ENCODE measurements at places on chromosomes 6 and 20.

DNA sequence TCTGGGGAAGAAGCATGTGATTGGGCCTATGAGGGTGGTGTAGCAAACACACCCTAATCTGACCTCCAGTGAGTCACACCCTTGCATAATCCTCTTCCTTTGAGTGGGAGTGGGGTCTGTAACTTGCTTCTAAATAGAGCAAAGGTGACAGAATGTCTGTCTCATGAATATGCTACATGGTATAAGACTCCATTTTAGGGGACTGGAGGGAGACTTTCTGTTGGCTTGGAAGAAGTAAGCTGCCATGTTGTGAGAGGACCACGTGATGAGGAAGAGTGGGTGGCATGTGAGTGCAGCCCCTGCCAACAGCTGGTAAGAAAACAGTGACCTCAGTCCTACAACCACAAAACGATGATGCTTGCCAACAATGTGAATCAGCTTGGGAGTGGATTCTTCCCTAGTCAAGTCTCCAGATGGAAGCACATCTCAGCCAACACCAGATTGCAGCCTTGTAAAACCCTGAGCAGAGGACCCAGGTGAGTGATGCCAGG, 3.7 kb downstream of the AK9 start:
- no peak for DNase-seq

DNA sequence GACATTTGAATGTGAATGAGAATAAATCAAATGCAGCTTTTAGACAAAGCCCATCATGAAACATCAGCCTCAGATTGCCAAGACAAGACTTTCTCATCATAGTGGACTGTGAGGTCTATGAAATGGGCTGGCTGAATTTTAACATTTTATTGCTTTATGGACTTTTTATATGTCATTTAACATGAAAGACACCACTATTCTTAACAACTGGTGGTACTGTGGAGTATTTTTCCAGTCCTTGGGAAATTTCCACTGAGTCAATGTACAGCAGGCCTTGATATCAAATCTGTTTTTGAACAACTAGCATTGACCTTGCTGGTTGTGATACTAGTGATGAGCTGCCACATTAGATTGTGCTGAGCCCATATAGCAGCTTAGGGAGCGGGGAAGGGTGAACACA, 326.6 kb upstream of the CITED2 start:
- no peak for DNase-seq

GRCh38 chr20:64109831-64110391, 2.5 kb upstream of the NPBWR2 start:
- DNase-seq, result no peak

DNA sequence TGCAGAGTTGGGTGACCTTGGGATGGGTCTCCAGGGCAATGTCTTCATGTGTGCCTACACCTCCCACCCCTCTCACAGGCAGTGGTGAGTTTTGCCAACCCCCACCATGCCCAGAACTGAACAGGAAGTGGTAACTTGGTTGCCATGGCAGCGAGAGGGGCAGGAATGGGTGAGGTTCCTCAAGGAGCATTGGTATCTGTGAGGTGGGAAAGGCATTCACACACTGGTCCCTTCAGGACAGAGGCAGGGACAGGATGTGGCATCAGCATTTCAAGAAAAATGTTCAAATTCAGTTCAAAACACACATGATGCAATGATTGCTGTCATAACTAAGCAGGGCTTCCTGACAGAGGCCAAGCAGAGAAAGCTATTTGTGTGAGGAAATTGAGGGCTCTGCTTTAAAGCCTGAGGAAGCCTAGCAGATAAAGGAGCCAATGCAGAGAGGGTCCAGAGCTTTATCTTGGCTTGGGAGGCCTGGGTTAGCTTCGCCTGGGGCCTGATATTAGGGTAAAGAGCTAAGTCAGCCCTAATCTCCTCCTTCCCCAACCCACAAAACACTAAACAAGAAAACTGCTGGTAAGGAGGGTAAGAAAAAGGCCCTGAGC, 551 bp downstream of the TREML2 start:
- no peak for DNase-seq

DNA sequence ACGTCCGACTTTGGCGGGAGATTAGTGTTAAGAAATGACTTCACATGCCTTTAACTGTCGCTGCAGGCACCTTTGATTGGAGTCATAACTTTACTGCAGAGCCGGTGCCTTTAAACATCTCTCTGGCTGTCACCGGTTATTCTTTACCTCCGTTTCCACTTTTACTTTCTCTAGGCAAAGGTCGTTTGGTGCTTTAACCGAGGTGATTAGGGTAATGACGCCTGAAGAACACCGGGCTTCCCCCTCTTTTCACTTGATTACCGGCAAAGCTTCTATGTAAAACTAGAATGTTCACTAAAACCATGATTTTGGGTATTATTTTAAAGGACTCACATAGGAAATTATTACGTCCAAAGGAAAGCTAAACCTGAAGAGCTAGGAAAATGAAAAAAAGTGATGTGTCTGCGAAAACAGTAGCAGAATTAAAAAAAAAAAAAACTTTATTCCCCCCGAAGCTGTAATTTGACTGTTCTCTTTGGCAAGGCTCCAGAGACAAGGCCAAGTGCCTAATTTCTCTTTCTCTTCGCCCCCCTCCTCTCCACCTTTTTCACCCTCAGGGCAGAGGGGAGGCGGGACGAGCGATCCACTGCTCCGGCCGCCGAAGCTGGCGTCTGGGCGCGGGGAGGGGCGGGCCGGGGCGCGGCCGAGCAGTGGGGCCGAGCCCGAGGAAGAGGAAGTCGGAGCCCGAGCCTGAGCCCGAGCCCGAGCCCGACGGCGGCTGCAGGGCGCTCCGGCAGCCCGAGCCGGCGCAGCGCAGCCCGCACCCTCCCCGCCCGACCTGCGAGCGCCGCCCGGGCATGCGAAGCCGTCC, at the start of gene PLEKHG1:
Gene PLEKHG1, plus strand, starts transcription at position 687 of the 811 bp plus-strand sequence. CDS start 133,797 bp downstream, outside the sequence.
- DNase-seq, result peak; percentile 10

GRCh38 chr20:24795436-24795835, 153.6 kb upstream of the CST7 start:
- no peak for DNase-seq

GRCh38 chr6:12555267-12555666, 161.3 kb upstream of the PHACTR1 start:
- no peak for DNase-seq

DNA sequence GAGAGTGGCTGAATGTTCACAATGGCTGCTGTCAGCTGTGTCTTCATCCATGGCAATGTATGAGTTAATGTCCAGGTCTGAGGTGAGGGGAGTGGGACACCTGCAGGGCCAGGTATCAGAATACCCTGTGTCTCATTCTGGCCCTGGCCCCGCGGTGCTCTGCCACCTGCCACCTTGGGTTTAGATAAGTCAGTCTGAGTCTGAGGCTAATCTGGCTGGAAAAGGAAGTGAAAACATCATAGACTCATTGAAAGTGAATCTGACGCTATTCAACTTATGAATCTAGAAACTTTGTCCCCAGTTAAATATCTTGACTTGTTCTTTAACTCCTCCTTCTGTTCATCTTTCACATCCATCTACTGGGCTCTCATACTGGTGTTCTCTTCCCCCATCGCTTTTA, 267.1 kb upstream of the JAG1 start:
- no peak for DNase-seq

- DNase-seq, result no peak
These were observed 148.2 kb upstream of the GGTLC1 start for GRCh38 chr20:24136659-24137246.

DNA sequence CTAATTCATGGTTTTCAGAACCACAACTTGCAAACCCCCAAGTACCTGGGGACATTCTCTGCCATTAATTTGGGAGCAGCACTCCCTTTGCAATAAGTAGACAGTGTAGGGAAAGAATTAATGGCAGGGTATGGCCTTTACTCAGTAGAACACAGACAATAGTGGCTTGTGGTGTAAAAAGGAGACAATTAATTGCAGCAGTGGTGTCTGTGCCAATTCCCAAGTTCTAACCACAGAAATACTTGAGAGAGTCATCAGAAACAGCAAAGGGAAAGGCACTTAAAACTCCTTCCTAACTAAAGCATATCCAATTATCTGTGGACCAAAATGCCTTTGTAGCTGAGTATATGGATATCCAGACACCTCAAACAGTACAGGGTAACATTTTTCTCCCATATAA, 257.6 kb upstream of the POU3F2 start:
- DNase-seq, result no peak

DNA sequence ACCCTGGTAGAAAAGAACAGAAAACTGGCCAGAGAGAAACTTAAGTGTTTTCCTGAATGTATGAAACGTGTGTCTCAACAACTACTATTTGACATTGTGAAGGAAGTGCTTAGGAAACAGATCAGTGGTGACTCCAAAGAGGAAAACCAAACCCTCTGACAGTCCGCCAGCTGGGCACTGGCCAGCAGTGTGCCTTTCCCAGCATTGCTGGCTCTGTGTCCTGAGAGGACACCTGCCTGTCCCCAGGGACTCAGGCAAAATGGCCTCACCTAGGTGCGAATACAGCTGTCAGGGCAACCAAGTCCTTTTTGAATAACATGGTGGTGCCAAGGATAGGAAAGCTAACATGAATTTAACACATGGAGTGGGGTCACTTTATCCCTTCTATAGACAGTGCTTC, 72.5 kb downstream of the NDUFAF5 start:
- no peak for DNase-seq

DNA sequence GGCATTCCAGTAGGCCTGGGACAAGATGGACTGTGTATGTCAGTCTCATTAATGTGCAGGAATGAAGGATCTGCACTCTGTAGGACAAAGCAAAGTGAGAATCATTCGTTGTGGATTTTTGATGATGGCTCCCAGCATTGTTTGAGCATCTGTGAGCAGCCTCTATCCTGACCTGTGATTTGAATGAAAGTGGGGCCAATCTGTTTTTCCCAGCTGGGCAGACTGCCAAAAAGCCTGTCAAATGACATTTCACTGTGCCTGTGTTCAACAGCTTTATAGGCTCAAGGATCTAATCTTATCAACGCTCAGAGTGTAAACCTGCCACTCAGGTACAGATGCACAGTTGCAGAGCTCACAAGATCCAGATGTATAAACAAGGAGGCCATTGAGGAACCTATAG, 86.7 kb upstream of the SYNDIG1 start:
- DNase-seq, result no peak

GRCh38 chr6:169851641-169852503, 100.5 kb downstream of the ERMARD start:
- peak; percentile 50 for DNase-seq

DNA sequence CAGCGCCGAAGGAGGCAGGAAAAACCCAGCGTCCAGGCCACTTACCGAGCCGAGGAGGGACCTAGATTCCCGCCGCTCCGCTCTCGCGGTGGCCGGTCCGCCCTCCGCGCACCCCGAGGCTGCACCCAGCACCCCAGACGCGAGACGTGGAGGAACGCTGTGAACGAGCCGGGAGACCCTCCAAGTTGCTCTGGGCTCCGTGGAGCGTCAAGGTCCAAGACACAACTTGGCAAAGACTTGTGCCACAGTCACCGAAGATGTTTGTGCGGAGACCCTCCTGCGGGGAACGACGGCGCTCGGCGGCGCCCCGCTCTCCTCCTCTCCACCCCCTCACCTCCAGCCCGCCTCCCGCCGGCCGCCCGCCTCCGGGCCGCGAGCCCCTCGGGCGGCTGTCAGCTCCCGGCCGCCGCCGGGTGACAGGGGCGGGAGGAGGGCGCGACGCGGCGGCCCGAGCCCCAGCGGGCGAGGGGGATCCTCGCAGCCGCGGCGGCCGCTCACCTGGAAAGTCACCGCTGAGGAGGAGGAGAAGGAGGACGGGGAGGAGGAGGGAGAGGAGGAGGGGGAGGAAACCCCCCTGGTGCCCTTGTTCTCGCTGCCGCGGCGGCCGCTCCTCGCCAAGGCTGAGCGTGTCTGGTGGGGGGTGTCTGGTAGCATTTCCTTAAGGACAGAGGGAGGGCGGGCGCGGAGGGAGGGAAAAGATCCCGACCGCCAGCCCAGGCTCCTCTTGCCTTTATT, 637 bp upstream of the HIVEP2 start:
- DNase-seq, result no peak

GRCh38 chr20:62701161-62702012, 7.2 kb upstream of the NTSR1 start:
- no peak for DNase-seq

GRCh38 chr6:120981835-120982234, 352.4 kb downstream of the TBC1D32 start:
- DNase-seq, result no peak

- DNase-seq, result no peak
These were observed 54.2 kb downstream of the QKI start for GRCh38 chr6:163468738-163469137.

GRCh38 chr20:26135325-26136110, 438.9 kb upstream of the ZNF337 start:
- no peak for DNase-seq

DNA sequence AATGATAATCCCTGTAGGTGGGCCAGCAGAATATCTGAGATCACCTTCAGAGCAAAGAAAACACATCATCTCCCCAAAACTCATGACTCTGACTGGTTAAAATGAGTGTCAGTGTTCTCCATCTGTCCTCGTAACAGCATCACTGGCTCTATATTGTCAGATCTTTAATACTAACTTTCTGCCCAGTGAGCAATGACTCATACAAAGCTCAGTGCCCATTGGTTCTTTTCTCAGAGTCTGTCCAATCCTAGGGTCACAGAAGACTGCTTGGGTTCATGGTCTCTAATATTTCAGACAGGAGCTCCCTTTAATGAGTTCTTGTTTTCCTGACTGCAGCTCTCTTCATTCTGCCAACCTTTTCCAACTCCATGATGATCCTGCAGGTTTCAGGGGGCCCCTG, 36.4 kb downstream of the HLA-DPB1 start:
- DNase-seq, result peak; percentile 72

DNA sequence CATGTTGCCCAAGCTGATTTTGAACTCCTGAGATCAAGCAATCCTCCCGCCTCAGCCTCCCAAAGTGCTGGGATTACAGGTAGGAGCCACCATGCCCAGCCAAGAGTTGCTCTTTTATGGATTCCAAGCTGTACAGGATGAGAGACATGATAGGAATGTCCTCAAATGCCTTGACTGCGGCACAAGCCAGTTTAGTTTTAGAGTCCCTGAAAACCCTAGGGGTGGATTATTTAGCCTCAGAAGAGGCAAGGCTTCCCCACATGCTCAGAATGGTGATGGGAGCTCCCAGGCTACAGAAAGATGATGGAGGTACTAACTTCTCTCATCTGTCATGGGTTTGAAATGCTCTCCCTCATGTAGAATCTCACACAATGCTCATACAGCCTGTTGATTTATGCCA, 280.5 kb upstream of the PRND start:
- no peak for DNase-seq

GRCh38 chr6:48134246-48134645, 23.2 kb upstream of the PTCHD4 start:
- DNase-seq, result no peak
